ENCODE measurements at places on chromosomes 5 and 9.

- no peak for DNase-seq
These were observed 39.3 kb upstream of the SHB start for GRCh38 chr9:38108326-38108725.

DNA sequence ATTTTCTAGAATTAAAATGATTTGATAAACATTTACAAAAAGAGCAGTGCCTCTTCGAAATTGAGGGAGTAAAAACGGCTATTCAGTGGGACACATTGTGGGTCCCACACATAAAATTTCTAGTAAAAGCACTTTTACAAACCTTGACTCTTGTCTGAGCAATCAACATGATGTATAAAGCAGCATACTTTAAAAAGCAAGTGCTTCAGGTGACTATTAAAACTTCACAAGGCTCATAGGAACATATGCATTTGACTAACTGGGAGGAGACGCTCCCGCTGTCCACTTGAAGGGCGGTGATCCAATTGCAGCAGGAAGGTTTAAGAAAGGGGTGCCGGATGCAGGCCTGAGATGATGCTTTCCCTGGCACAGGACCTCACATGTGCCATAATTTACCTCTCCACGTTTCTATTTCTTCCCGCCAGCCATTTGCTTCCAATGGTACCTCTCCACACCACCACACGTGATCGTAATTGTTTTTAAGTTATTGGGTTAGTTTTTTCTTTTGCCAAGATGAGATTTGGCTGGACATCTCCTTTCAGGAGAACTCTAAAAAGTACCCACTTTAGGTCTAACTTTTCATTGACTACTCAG is 1.8 kb downstream of the MCTP1 start:
- DNase-seq, result no peak

DNA sequence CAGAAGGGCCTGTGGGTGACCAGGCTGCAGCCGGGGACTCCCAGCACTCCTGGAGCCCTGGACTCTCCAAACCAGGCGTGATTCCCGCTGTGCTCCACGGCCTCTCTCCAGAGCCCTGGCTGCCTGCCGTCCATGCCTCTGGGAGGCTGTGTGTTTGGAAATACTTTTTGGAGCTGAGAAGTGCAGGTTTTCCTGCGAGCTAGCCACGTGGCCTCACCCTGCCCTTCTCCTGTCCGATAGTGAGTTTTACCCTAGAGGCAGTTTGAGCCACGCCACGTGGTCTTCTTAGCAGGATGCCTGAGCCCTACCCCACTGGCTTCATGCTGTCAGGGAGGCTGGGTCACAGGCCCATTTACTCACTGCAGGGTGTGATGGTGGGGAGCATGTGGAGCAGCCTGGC is 71.3 kb downstream of the COL5A1 start:
- DNase-seq, result no peak

DNA sequence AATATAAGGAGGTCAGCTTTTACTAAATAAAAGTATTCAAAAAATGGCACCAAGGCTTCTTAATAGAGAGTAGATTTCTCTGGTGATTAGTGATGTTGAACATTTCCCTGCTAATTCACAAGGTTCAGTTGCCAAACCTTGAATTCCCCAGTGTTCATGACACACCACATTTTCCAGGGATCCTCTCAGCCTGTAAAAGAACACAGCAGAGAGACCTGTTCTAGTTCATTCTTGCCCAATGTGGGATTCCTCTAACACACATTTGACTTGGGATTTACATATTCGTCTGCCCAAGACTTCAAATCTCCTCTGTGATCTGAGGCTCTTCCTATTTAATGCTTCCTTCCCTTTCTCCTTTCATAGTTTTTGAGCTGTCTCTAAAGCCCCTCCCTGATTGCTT is 273.2 kb upstream of the CDH9 start:
- DNase-seq, result no peak

GRCh38 chr9:118596374-118597015 is 772.7 kb downstream of the BRINP1 start:
- DNase-seq, result no peak

DNA sequence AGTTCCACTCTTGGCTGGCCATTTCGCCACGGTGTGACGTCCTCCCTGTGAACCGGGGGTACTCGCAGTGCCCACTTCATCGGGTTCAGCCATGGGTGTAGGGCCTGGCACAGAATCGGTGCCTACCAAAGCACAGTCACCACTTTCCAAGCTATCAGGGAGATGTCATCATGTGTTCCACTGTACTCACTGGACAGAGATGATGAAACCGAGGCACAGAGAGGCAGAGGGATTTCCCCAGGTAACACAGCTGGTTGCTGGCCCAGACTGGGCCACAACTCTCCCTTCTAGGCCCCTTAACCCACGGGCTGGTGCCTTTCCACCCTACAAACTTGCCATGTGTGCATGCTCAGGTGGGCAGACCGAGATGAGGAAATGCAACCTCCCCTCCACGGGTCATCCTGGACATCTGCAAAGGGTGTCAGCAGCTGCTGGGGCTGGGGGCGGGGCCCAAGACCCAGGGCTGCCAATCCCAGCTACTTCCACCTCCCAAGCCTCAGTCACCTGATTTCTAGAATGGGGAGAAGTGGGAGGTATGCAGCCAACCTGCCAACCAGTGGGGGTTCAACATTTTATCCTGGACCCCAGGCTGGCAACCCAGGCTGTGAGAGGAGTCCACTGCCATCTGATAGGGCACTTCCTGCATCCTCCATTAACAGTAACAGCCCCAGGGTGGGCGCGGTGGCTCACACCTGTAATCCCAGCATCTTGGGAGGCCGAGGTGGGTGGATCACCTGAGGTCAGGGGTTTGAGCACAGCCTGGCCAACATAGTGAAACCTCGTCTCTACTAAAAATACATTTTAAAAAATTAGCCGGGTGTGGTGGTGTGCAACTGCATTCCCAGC is 893 bp upstream of the SH2D3C start:
- DNase-seq, result no peak

DNA sequence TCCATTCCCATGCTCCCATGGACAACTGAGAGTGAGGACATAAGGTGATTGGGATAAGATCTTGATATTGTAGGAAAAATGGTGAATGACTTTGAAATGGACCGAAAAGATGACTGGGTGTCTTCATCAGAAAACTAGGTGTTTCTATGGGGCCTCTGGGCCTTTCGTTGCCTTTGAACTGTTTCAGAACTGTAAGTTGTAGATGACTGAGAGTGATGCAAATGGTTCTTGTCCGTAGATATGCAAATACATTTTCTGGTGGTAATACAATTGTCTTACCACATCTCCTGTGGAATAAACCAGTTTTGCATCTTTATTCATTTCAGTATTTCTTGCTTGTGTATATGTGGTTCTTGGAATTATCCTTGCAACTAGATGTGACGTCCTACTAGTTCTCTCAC is 16.0 kb upstream of the TEX48 start:
- DNase-seq, result no peak

GRCh38 chr5:161851691-161852299 is 3.9 kb downstream of the GABRA1 start:
- DNase-seq, result no peak

DNA sequence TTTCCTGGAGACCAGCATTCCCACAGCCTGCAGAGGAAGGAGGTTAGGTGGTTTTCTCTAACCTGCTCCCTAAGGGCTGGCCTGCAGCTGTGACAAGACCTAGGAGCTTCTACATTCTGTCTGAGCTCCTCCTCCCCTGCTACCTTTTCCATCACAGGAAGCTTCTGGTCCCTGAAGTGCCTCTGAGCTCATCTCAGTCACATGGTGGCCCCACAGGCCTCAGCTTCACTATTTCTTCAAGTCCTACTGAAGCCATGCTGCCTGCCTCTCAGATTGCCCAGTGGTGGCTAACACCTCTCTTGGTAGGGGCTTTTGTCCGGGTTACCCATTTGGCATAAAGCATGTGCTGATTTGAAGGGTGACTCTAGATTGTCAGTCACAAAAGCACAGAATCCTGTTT is 259.4 kb downstream of the CRB2 start:
- no peak for DNase-seq

DNA sequence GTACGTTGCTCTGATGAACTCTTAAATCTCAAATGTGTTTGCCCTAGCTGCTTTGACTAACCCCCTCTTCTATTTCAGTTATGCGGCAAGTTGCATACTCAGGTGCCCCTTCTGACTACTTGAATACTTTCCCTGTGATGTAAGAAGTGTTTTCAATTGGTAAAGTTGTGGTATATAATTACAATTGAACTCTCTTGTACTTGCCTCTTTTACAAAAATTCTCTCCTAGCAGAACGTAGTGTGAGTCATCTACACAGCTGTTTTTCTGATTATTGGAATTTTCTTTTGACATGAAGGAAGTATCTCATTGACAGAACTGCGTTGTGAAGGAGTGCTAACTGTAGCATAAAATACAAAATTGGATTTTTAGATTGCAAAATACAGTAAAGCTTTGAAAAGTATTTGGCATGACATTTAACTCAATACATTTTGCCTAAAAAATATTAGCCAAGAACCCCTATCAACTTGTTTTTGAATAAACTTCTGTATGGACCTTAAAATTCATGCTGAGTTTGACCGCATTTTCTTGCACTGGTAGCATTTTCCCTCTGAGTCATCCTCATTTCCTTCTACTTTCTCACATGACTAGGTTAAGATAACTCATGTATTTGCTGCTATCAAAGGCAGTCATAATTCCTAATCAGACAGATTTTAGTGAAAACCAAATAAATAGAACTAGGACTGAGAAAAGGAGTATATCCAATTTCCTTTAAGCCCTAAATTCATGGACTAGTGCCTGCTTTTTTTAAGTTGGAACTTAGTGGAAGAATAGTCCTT is 6.3 kb downstream of the CRHBP start:
- DNase-seq, result peak; percentile 41

DNA sequence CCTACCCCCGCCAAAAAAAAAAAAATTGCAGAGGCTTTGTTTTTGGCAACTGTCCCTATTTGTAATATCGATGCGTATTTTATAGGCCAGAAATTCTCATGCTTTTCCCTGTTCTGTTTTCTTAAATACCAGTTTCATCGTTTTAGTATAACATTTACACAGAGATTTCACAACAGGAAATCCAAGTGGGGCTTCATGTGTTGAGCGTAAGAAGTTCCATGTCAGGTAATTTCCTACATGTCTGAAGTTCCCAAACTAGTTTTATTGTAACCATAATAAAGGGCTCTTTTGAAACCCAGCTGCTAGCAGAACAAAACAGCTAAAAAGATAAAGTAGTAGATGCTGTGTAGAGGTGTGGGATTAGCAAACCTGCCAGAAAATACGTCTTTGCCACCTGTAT is 4.2 kb downstream of the SMC5 start:
- no peak for DNase-seq

GRCh38 chr5:40071870-40072269 is 607.8 kb upstream of the PTGER4 start:
- DNase-seq, result peak; percentile 84

DNA sequence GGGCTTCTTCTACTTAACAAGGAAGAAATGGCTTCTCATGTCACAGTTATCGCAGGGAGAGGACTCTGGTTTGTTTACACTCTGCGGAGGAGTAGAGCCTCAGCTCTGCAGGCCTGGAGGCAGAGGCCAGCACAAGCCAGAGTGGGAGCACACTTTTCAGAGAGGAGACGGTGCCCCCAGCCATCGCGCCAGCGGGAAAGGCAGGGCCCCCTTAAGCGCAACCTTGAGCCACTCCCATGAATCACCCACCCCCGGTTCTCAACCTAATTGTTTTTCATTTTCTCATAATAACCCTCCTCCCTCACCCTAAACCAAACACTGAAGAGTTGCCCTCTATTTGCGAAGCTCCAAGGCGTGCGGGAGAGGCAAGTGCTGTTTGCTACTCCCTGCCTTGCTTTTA is 208.4 kb upstream of the TBCA start:
- DNase-seq, result no peak

- DNase-seq, result no peak
These were observed 96.7 kb upstream of the PCA3 start for GRCh38 chr9:76667521-76667957.

DNA sequence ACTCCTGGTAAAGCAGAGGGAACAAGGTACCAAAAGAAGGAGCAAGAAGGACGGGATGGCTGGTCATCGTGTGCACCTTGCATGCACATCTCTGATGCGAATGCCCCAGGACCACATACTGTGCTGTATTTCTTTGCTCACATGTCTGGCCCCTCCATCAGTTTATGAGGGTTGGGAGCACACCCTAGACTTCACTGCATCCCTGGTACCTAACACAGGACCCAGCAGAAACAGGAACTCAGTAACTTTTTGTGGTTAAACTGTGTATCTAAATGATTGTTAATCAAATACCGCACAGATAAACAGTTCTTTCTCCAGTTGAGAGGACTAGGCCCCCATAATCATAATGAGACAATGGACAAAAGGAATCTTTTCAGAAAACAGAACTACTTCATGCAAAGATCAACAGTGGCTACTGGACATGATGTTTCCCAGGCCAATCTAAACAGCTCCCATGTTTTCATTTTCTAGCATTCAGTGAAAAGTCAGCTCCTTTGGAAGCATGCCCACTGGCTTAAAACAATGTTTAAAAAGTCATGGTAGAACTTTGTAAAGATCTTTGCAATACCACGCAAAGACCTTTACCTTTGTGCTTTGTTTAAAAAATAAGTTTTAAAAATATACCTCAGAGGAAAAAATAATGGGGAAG is 55.5 kb upstream of the IFNK start:
- peak; percentile 56 for DNase-seq

DNA sequence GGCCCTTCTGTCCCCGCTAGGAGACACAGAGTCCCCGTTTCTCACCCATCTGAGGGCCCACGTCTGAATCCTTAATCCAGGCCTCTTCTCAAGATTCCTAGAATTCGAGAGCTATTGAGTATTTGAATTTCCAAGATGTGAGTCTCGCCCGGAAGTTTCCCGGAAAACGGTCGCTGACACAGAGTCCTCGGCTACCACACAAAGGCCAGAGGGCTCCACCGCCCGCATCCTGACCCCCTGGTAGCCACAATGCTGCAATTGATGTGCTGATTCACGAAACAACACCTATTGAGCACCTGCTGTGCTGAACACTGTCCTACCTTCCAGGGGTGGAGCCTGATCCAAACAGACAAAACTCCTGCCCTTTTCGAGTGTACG is 670 bp upstream of the FBP1 start:
- DNase-seq, result no peak

- no peak for DNase-seq
These were observed 2050.2 kb upstream of the CDH6 start for GRCh38 chr5:29143266-29143665.

DNA sequence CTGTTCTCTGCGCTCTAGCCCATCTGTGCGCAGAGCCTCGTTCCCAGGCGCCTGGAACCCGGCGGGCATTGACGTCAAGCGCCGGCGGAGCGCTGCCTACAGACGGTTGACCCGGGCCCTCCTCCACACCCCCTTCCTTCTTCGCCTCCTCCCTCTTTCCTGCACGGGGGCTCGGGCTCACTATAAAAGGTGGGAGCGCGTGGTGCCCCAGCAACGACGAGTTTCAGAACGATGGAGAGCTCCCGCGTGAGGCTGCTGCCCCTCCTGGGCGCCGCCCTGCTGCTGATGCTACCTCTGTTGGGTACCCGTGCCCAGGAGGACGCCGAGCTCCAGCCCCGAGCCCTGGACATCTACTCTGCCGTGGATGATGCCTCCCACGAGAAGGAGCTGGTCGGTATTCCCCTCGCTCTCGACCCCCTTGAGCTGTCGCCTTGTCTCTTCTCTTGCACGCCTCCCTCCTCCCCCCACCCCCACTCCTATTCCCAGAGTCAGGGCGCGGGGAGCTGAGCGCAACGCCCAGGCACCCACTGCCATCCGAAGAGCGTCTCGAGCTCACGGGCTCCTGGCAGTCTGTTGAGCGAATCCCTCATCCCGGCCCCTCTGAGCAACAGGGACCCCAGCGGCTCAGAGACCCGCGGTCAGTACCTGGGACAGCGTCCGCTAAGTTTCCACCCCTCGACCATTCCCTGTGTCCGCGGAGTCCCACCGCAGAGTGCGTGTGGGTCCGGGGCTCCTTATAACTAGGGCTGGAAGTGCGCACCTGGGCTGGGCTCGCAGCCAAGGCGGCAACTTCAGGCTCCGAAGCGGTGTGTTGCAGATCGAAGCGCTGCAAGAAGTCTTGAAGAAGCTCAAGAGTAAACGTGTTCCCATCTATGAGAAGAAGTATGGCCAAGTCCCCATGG is at the start of gene CARTPT:
CARTPT (plus strand) TSS at position 213 of the 902 bp plus-strand sequence; CDS start at position 232, 19 bp downstream.
- no peak for DNase-seq

Data from smooth muscle cell of the brain vasculature (primary cell).